ENCODE measurements at places on chromosomes 6 and 20.

GRCh38 chr6:32167154-32167760 lies 2.9 kb downstream of the EGFL8 start:
- DNase-seq, result no peak

DNA sequence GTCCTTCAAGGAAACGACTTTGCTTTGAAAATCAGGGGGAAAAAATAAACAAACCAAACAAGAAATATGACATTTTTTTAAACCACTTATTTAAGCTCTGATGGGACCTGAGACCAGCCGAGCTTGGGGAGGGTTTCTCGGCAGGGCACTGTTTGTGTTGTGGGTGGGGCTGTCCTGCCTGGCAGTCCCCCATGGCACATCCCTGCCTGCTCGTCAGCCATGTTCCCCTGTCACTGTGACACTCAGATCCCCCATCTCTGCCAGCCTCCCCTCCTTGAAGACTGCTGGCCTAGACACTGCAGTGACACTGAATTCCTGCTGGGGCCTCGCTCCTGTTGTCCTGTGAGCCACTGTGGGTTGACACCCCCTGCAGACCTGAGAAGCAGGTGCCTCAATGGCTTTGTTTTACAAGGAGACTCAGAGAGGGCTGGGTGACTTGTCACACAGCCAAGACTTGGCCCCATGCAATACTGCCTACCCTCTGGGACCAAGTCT lies 95.1 kb upstream of the PTPN1 start:
- DNase-seq, result no peak

GRCh38 chr6:168713839-168714238 lies 272.9 kb downstream of the SMOC2 start:
- no peak for DNase-seq

DNA sequence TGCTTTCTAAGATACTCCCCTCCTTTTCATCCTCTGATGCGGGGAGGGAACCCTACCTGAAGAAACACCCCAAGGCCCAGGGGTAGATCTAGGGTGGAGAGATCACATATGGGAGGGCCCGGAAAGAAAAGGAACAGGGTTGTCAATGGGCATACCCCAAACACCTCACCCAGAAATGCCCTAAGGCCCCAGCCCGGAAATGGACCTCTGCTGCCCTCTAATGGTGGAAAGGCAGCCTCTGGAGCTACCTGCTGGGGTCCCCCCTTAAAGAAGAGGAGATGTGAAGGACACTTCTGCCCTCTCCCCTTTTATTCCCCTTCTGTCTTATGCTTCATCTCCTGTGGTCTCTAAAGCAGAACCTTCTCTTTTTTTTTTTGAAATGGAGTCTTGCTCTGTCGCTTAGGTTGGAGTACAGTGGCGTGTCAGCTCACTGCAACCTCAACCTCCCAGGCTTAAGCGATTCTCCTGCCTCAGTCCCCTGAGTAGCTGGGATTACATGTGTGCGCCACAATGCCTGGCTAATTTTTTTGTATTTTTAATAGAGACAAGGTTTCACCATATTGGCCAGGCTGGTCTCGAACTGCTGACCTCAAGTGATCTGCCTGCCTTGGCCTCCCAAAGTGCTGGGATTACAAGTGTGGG lies 458 bp upstream of the ARMC12 start:
- peak; percentile 76 for DNase-seq

DNA sequence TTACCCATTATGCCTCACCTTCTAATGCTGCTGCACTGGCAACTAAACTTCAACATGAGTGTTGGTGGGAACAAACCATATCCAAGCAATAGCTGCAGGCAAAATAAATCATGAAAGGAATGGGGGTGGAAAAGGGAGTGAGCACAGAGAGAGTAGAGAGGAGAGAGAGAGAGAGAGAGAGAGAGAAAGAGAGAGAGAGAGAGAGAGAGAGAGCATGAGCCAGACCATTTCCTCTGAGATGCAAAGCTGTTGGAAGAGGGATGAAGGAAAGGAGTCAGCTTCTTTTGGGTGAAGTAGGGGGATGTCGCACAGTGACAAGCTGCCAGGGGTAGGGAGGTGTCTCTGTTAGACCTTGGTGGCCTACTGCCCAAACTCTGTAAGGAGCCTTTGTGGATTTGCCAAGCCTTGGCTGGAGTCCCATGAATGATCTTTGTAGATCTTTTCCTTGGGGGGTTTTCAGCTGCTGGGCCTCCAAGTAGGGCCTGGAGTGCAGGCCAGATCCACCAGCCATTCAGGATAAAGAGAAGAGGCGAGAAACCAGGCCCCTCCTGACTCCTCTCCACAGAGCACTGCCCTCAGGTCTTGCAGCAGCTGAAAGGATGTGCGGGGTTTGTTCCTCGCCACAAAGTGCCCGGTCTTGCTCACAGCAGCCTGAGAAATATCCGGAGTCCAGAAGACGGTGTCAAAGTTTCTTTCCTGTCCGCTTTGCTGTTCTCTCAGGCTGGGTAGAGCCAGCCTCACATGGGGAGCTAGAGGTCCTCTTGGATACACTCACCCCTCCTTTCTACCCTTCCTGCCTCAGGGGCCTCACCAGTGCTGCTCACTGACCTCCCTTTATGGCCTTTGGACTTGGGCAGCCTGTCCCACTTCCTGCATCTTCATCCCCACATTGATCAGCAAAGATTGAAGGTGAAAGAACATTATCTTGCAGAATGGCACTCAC lies 17.8 kb downstream of the BTBD3 start:
- no peak for DNase-seq

GRCh38 chr6:24600903-24601302 lies 45.1 kb downstream of the KIAA0319 start:
- no peak for DNase-seq

- DNase-seq, result no peak
Observed at GRCh38 chr6:138568997-138569396, 69.7 kb upstream of the NHSL1 start.

- DNase-seq, result no peak
Observed at GRCh38 chr6:17423026-17423425, 29.6 kb downstream of the CAP2 start.

DNA sequence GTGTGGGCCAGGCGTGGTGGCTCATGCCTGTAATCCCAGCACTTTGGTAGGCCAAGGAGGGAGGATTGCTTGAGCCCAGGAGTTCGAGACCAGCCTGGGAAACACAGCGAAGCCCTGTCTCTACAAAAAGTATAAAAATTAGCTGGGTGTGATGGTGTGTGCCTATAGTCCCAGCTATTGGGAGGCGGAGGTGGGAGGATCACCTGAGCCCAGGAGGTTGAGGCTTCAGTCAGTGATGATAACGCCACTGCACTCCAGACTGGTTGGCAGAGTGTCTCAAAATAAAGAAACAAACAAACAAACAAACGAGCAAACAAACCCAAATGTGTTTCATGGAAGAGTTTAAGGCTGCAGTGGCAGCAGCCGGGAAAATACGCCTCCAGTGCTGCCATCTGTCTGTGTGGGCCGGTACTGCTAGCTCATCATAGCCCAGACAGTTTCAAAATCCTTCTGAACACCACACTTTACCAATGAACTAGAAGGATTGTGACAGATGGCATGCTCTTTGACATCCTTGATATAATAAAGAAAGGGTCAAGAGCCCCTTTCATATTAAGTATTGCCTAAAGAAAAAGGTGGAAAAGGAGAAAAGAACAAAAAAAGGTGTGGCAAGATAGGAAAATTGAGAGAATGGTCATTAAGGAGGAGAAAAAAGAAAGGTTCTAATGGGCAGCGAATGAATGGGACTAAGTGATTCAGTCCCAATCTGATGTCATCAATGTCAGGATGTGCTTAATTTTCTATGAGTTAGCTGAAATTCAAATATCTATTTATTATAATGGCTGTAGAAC lies 298.6 kb downstream of the SYNE1 start:
- peak; percentile 48 for DNase-seq

DNA sequence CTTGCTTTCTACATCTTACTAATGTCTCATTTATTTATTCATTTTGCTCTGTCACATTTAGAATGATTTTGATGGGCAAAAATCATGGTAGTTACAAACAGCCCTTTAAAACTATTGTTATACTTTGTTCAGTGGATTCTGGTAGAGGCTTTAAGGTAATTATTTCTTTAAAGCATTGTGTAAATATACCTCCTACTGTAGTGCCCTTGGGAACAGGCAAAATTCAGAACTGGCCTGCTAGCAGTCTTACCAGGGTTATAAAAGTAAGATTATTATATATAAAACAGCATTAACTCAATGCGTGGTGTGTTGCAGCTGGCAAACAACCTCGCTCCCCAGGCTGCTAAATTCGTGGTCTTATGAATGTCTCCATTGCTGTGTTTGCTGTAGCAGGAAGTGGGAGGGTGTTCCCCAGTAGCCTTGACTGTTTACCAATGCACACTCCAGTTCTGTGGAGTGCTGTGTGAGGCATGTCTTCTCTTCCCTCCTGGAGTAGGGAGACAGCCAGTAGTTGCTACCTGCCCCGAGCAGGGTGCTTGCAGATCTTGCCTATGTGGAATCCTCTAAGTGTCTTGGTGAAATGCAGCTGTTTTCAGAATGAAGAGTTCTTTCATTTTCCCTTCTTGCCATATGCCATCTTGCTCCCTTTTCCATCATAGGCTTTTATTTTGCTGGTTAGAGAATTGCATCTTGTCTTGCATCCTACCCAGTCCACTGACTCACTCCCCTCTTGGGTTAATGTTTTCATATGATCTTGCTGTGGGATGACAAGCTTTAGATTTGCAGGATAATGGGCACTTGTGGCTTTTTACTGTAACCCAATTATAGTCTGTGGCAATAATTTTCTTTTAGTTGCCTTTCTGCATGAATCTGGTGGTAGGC lies 45.3 kb downstream of the IGF2R start:
- DNase-seq, result no peak

- no peak for DNase-seq
Observed at GRCh38 chr6:129513471-129513870, 196.5 kb downstream of the ARHGAP18 start.

DNA sequence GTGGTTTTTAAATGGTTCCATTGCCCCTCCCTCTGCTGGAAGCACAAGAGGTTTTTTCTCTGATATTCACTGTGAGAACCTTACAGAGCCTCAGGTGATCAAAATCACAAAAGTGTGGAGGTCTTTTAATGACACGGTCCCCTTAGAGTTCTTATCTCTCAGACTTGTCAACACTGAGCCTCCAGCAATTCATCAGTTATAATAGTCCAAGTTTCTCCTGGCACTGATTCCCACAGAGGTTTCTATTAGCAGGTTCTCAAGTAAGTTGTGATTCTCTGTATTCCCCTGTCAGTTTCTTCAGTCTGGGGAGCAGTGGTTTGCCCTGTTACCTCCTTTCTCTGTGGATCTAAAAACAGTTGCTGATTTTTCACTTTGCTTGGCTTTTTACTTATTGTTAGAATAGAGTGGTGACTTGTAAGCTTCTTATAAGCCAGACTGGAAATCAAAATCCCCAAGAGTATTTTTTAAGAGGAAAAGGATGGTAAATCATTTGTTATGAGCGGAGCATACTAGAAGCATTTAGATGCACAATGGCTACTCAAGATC lies 157.4 kb upstream of the BMP5 start:
- DNase-seq, result no peak
